Stimulated activated CD8-positive, alpha-beta memory T cell treated with anti-CD3 and anti-CD28 coated beads, Interleukin-7, amount 100 ng/mL, for 1 hour (primary cell): ENCODE measurements at places on chromosomes 2 and 18.

DNA sequence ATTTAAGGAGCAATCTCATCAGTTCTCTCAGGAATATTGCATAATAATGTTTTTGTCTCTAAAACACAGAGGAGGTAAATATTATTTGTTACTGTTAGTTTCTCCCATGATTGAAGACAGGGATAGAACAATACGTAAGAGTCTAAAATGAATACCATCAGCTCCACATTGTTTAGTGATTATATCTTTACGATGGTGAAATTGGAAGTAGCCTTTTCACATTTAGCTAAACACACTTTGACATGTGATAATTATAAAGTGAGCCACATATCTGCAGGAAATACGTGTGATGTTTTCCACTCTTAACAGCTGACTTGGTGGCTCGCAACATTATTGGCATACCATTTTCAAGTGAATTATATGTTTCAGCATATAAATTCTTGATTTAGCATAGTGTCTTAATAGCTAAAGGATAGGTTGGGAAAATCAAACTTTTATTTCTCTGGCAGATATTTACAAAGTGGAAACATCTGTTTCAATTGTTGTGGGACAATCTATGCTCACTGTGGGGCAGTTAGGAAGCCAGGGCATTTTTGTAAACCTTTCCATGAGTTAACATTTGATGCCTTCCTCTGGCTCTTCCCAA is 208.1 kb upstream of the RASGRP3 start:
- no peak for DNase-seq

GRCh38 chr2:145060876-145061275 is 541.0 kb upstream of the ZEB2 start:
- DNase-seq = no peak

DNA sequence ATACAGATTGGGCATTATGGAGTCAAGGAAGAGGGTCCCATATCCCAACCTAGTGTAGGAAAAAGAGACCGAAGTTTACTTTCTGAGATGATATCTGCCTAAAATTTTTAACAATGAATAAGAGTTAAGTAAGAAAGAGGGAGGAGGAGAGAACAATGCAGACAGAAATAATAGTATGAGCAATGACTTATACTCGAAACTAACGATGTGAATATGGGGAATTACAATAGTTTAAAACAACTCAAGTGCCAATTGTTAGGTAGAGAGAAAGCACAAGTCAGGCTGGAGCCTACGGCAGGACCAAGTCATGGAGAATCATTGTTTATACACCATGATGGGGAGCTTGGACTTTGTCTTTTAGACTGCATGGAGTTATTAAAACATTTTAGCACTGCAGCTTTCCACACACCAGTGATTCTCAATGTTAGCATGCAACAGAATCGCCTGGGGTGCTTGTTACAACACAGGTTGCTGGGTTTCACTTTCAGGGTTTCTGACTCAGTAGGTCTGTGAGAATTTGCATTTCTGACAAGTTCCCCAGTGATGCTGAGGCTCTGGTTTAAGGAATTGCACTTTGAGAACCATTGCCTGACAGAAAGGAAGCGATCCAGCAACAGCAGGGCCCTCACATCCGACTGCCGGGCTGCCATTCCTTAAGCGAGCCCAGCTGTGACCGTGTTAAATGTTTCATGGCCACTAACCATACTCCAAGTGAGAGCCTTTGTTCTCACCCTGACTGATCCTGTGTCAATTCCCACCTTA is 511.2 kb downstream of the DCDC2C start:
- no peak for DNase-seq

DNA sequence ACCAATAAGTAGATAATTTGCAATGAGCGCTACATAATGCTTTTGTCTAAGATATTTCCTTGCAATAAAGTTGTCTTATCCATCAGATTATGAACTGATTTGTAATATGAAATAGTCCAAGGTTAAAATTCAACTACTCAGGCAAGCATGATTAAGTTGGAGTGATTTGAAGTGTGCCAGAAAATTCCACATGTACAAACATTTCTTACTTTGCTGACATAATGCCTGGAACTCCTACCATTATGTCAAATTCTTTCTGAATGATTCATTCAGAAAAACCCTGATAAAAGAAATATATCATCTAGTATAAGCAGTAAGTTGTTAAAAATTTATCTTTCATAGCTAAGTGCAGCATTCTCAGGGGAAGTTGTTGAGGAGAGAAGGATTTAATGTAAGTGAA is 87.3 kb downstream of the CBLN2 start:
- DNase-seq = no peak

DNA sequence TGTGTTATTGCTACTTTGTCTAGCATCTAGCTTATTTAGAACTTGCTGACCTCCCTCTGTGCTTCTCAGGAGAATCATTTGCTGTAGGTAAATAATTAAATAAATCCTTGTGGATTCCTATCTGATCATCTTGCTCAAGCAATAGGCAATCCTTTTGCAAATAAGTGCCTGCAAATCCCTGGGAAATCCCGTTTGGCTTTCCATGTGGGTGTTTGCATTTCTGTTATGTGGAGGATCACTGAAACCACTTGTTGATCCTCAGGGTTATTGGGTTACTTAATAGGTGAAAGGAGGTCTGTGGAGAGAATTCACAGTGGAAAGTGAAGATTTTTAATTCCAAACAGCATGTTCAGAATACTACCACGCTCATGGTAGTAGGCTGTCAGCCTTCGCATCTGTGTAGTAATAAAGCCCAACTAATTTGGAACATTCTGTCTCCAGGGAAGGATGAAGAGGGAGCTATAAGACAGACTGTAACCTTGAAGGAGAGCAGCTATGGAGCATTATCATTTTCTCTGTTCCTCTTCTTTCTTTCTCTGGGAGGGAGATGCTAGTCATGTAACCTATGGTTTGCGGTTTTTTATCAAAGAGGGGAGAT is 72.5 kb downstream of the GULP1 start:
- DNase-seq = no peak

DNA sequence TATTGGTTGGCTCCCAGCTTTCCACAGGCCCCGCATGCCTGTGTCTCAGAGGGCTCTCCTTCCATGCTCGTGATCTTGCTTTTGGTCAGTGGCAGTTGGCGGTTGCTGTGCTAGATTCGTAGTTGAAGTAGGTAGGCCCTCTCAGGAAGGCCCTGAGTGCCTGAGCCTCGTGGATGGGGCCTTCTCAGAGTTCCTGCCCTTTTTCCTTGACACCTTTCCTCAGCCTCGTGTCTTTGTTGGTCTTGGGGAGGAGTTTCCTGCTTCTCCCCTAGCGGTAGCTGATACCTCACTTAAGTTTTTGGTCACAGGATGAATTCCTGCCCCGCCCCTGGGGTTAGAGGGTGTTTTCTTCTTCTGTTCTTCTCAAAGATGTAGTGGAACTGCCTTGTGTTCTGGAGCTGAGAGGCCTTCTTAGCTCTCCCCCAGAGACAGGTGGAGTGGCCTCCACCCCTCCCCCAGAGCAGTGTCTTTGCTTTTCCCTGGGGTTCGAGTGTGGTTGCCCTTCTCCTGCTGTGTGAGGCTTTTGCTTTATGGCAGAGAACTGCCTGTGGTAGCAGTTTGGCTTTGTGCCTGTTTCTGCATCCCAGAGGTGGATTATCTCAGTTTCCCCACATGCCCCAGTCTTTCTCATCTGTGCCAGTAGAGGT is 94.8 kb downstream of the ZNF407 start:
- no peak for DNase-seq

- no peak for DNase-seq
Observed at GRCh38 chr2:84817239-84817655, 63.6 kb downstream of the TRABD2A start.

GRCh38 chr2:54370405-54371104 is 85.6 kb upstream of the SPTBN1 start:
- DNase-seq = no peak

GRCh38 chr18:63539904-63540510 is 2.2 kb upstream of the SERPINB12 start:
- no peak for DNase-seq

DNA sequence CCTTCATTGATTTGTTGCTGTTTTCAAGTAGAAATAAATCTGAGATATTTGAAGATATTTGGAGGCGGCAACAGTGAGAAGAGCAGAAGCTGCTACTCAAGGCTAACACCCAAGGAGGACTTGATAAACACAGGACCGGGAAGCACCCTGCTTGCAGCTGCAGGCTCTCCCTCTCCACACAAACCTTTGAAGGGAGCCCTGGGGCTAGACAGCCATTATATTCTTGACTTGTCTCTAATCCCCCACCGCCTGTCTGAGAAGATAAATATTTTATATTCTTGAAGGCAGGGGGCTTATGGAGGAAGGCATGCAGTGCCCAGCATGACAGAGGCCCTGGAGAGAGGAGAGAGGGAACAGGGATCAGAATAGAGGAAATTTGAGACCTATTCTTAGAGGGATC is 50.9 kb upstream of the SMAD2 start:
- no peak for DNase-seq

- no peak for DNase-seq
Observed at GRCh38 chr2:22282220-22282619, 1102.8 kb upstream of the KLHL29 start.

DNA sequence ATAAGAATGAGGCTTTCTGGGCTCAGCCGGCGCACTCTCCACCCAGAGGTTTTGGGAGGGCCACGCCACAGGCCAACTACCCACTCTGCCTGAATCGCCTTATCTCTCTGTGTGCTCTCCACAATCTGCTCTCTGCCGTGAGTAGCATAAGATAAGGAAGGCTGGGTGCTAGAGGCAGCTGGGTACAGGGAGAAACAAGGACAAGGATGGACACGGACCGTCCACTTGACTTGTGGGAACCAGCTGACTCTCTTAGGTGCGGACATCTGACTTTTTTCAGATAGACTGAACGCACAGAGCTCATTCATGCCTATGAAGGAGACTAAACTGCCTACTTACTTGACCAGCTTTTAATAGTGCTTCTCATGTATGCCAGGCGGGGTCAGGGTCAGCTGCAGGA is 14.3 kb downstream of the NPAS2 start:
- no peak for DNase-seq

DNA sequence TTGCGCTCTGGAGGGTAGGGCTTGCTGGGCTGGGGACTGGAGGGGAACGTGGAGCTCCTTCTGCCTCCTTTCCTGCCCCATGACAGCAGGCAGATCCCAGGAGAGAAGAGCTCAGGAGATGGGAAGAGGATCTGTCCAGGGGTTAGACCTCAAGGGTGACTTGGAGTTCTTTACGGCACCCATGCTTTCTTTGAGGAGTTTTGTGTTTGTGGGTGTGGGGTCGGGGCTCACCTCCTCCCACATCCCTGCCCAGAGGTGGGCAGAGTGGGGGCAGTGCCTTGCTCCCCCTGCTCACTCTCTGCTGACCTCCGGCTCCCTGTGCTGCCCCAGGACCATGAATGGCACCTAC is 4.3 kb downstream of the GPR35 start:
- no peak for DNase-seq

DNA sequence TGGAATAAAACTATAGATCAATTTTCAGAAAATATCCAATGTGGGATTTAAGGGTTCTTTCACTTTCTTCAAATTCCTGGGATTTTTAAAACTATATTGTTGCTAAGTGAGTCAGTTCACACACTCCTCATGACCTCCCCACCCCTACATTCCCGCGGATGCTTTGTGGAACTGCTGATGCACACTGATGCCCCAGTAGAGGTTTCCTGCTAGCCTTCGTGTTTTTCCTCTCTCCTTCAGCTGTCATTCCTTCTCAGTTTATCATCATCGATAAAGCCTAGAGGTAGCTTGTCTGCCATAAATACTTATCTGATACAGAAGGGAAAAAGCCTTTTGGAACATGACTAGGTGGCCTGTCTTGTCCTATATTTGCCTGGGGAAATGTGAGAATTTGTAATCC is 67.4 kb upstream of the GALNT5 start:
- no peak for DNase-seq

DNA sequence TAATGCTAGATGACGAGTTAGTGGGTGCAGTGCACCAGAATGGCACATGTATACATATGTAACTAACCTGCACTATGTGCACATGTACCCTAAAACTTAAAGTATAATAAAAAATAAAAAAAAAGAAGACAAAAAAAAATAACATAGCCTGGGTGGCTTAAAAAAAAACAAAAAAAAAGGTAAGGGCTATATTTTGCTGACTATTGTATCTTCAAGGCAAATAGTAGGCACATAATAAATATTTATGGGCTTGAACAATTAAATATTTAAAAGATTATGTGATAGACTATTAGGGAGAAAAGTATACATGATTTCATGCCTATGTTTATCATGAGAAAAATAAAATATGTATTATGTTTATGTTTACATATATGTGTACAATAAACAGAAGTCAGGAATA is 99.4 kb downstream of the CCDC148 start:
- DNase-seq = no peak

DNA sequence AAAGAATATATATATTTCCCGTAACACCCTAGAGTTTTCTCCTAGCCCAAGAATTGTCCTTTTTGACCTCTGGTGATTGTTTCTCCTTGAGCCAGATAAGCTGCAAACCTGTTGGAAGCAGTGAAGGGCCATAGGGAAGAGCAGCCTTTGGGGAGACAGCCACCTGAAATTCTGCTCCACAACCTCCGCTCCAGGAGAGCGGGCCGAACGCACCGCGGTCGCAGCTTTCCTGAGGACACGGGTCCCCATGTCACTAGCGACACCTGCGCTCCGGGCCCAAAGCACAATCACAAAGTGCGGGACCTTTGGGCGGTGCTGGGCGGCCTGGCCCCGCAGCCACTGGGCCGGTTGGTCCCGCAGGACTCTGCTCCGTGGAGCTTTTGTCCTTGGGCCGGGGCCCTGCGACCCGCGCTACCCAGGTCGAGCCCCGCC is 557 bp upstream of the DSG2 start:
- no peak for DNase-seq

DNA sequence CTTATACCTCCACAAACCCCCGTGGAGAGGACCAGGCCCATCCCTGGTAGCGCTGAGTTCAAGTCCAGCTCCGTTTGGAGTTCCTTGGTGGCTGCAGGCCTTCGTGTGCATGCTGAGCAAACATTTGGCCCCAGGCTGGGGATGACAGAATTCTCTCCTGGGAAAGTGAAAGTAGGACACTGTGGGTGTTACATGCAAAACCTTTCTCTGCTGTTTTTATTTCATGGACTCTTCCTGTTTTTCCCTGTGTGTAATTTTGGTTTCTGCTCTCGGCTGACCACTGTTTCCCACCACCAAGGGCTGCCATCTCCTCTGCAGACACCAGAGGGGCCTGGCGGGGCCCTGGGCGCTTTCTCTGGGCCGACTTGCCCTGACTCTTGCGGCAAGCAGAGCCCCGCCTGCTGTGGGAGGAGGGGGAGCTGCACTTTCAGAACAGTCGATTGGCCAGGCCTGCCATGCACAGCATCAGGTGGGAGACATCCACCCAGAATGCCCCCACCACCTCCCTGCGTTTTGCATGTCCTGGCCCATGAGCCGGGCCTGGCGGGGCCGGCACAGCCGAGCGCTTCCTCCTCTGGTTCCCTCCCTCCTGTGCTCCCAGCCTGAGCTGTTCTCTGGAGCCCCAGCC is 102.4 kb downstream of the CABLES1 start:
- DNase-seq = no peak

DNA sequence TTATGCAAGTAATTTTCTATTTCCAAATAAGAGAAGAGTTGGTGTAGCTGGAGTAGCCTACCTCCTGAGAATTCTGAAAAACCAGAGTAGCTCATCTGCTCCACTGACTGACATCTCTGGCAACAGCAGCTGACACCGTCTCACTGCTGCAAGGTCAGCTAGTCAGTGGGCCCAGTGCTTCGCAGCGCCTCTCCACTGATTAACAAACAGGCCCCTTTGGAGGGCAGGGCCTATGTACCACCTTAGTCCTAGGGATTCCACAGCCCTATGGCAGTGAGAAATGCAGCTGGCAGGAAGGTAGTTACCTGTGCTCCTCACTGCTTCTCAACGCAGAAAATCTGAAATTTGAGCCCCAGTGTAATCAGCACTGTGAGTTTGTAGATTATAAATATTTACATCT is 97.5 kb downstream of the DLGAP1 start:
- no peak for DNase-seq

GRCh38 chr2:147846412-147847081 is 1.7 kb downstream of the ACVR2A start:
- DNase-seq = no peak
